NCI-H2081 treated with DMSO at 0.1 percent for 48 hours (cell line): ENCODE measurements at places on chromosomes 3 and 15.

DNA sequence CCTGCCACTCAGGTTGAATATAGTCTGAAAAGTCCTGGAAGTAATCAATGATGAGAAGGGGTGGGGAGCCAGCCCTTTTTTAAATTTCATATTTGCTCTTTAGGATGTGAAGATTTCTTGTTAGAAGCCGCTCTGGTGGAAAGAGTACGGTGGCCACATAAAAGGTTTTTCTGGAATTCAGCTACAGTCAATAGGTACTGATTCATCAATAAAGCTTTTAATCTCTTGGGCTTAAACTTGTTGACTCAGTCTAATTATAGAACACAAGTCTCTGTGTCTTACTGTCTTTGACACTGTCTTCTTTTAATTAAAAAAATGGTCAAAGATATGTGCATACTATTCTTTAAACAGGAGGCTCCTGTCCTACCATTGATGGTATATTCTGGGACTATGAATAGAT lies 99.9 kb upstream of the TP63 start:
- DNase-seq, result no peak

DNA sequence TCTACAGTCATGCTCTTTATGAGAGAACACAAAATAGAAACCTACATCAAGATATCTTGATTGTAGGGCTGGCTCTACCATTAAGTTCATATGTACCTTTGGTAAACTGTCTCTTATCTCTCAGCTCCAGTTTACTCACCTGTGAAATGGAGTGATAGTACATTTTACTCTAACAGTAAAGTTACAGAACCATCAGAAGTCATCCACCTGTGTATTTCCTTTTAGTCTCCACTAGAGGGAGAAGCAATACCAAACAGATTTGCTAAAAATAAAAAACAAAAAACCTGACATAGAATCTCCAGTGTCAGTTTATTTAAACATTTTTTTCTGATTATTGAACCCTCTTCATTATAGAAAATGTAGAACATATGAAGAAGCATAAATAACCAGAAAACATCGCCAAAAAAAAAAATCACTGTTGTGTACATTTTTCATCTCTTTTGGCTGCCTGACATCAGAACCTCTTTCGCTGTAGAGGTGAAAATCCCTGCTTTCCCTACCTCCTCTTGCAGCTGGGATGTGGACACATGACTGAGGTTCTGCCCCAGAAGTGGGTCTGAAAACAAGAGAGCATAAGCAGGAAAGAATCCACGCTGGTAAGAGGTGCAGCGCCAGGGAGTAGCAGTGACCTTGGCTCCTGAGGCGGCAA lies 48.7 kb upstream of the WDR72 start:
- DNase-seq, result no peak

- no peak for DNase-seq
Measured at GRCh38 chr15:57563416-57563815, 28.3 kb upstream of the MYZAP start.

DNA sequence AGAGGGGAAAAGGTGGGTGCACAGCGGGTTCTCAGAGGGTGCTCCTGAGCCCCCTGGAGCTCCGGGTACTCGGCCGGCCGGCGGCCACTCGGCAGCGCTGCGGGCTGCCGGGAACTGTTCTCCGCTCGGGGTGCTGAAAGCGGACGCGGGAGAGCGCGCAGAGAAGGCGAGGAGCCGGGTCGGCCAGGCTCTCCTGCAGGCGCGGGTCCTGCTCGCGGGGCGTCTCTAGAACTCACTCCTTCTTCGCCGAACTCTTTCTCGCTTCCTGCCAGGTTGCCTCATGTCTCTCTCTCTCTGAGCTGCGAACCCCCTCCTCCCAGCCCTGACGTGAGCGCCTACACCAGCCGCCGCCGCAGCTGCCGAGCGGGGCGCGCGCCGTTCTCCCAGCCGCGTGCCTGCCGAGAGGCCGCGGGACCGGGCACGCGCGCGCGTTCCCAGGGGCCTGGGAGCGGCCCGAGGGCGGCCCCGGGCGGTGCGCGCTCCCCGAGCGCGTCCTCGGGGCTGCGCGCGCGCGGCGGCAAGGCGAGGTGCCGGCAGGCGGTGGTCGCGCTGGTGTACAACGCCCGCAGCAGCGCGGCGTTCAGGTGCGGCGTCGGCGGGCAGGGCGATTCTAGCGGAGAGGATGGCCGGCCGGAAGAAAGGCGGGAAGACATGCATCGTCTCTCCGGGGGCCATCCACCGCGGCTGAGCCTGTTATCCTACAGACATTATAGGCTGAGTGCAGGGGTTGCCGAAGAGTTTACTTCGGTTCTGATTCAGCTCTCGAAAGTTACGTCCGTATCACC lies at the start of gene PEX5L:
Gene PEX5L, minus strand, starts transcription at position 267 of the 785 bp plus-strand sequence. CDS start 338 bp downstream, outside the sequence.
- DNase-seq, result peak; percentile 68

- no peak for DNase-seq
Measured at GRCh38 chr3:184784731-184785500, 27.1 kb upstream of the VPS8 start.

DNA sequence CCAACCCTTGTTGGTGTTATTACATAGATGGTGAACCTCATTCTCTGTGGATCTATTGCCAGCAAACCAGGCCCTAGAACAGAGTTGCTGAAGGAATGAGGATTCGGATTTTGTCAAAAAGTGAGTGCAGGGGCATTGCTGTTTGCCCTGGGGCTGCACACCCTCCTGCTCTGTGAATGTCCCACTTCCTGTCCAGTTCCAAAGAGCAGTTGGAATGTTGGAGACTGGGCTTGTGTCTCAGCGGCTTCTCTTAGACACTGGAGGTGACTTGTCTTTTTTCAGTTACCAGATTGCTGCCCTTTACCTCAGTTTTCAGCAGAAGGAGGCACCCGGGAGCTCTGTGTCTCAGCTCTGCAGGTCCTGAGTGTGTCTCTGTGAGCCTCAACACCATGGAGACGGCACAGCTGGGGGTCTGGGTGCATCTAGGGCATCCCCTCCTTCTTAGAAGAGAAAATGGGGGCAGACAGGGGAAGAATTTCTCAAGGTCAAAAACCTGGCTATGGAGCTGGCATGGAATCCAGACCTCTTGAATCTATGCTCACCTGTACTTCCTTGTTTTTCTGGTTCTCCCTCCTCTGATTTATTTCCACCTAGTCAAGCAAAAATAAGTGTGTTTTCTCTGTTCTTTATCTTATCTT lies 46.3 kb downstream of the LIMD1 start:
- no peak for DNase-seq

- no peak for DNase-seq
Measured at GRCh38 chr3:26647078-26647477, 24.5 kb downstream of the LRRC3B start.

DNA sequence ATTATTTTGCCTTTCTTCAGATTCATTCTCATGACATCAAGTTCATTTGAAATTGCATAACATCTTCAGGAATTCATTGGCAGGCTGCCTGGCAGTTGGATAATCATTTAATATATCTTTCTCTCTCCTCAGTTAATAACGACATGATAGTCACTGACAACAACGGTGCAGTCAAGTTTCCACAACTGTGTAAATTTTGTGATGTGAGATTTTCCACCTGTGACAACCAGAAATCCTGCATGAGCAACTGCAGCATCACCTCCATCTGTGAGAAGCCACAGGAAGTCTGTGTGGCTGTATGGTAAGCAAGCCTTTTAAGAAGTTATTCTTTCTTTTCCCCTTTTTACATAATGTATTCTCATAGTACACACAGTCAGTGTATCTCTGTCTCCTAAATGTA lies 38.2 kb downstream of the TGFBR2 start:
- DNase-seq, result no peak

GRCh38 chr15:91426412-91426811 lies 326.4 kb downstream of the SV2B start:
- no peak for DNase-seq

DNA sequence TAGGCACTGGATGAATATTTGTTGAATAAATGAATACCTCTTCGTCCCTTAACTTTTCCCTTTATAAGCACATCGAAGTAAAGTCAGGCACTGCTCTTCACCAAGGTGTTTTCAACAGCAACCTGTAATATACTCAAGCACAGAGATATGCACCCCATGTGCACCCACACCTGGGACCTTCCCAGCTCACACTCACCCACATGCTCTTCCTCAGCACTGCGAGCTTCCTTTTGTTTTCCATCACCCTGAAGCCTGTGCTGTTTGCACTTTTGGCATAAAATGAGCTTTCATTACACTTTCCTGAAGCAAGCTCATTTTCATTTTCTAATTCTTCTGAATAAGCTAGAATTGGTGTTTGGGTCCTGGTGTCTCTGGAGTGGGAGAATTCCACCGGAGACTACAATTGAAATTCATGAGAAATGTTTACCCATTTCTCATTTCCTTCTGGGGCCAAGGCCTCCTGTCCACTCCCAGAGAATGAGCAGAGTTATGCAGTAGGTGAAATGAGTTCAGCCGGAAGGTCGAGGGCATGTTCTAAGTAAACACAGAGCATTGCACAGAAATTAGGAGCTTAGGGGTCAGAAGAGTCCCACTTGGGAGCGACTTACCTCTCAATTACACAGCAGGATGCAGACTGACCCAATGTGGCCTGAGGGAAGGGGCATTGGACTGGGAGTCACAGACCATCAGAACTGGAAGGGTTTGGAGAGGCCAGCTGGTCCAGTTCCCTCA lies 15.0 kb downstream of the MASP1 start:
- no peak for DNase-seq
